ENCODE measurements at places on chromosomes 6 and 20. TPM values are rescaled to one million over a fixed set of nuclear protein-coding genes. Genes with fewer than 3 reads are reported as not detected.

SUMO4 gene
- 0.09 TPM for polyA plus RNA-seq

UFL1 gene
- polyA plus RNA-seq = 1.4 TPM

NOTCH4 gene
- polyA plus RNA-seq = 1.9 TPM

LTB gene
- 0.77 TPM for polyA plus RNA-seq

HLA-DQB2 gene
- not detected for polyA plus RNA-seq

TAPBP gene
- 28.9 TPM for polyA plus RNA-seq

CENPB gene
- 17.7 TPM for polyA plus RNA-seq

BPIFB3 gene
- not detected for polyA plus RNA-seq

BMP2 gene
- 1.8 TPM for polyA plus RNA-seq

SLC32A1 gene
- 0.09 TPM for polyA plus RNA-seq

AKAP7 gene
- 4.7 TPM for polyA plus RNA-seq

TBXT gene
- polyA plus RNA-seq = 0.18 TPM

BFSP1 gene
- 1.5 TPM for polyA plus RNA-seq

Data from H1 (cell line).